NCI-H1105 treated with DMSO at 0.1 percent for 48 hours (cell line): ENCODE measurements at places on chromosomes 7 and 10.

DNA sequence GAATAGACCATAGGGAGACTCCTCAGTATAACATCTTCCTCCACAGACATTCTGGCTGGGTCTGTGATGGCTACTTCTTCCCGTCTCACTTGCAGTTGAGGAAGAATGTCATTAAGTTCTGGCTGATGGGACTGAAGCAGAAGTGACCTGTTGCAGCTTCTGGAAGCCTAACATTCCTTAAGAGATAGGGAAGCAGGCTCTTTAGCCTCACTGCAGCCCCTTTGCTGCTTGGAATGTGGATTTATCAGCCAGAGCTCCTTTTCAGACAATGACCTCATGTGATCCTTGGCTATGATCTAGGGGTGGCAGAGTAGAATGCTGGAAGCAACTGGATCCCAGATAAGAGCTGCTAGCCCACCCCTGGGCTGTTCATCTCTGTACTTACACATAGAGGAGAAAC lies 142.5 kb downstream of the RNF216 start:
- DNase-seq = no peak

- DNase-seq = no peak
Measured at GRCh38 chr7:64863969-64864368, 39.1 kb upstream of the ZNF273 start.

GRCh38 chr7:43701500-43701854 lies 27.8 kb downstream of the COA1 start:
- DNase-seq = no peak

DNA sequence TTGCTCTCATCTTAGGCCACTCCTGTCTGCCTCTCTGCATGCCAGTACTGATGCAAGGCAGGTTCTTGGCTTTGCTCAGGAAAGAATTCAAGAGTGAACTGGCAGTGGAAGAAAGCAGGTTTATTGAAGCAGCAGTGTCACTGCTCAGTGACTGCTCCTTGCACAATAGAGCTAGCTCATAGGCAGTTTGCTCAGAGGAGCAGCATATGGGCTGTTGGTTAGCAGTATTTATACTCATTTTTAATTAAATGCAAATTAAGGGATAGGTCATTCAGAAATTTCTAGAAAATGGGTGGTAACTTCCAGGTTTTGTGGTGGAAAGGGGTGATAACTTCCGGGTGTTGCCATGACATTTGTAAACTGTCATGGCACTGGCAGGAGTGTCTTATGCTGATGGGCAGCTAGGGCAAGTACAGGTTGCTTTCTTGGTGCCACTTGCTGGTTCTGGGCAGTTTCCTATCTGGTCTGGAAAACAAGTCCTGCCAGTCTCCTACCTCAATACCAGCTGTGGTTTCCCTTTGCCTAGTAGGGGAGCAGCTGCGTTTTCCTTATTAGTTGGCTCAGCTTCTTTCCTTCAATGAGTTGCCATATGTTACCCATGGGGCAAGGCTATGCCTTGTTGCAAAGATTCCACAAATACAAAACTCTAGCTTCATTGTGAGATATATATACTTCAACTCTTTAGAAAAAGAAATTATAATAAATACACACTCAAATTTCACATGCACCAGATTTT lies 64.8 kb upstream of the CALD1 start:
- no peak for DNase-seq

GRCh38 chr7:137935884-137936508 lies 65.9 kb downstream of the CREB3L2 start:
- DNase-seq = no peak

- DNase-seq = no peak
Measured at GRCh38 chr10:30773501-30773900, 143.9 kb upstream of the LYZL2 start.

GRCh38 chr7:97573065-97573464 lies 158.8 kb upstream of the TAC1 start:
- DNase-seq = no peak

DNA sequence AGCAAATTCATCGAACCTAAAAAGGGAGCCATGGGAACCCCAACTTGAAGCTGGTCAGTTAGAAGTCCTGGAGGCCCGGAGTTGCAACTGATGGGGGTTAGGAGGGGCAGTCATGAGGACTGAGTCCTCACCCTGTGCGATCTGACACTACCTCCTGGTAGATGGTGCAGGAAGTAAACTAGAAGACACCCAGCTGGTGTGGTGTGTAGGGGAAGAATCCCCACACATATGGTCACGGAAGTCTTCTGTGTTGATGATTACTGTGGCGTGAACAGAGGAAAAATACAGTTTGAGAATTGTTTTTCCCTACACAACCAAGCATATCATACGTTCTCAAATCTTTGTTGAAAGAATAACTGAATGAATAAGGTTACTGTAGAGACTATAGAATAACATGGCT lies 164.6 kb upstream of the KCTD7 start:
- no peak for DNase-seq
